HCEC 1CT (cell line): ENCODE measurements at places on chromosomes 1 and 21.

GRCh38 chr1:201902198-201902597, 13.5 kb downstream of the SHISA4 start:
- peak; percentile 30 for DNase-seq

DNA sequence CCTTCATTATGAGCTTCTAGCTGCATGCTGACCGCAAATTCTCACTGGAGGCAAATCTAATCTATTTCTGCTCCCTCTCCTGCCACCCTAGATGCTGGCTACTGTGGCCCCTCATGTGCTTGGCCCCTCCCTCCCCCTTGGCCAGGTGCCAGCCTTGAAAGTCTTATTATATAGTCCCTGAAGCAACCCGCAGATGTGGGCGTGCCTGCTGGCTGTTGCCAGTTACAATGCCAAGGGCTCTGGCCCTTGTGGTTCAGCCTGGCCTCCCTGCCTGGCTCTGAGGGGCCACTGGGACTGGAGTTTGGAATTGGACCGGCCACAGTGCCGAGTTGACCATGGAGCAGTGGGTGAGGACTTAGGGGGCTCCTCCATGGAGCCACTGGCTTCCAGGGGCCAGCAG, 78.9 kb upstream of the ACTRT2 start:
- DNase-seq, result no peak

DNA sequence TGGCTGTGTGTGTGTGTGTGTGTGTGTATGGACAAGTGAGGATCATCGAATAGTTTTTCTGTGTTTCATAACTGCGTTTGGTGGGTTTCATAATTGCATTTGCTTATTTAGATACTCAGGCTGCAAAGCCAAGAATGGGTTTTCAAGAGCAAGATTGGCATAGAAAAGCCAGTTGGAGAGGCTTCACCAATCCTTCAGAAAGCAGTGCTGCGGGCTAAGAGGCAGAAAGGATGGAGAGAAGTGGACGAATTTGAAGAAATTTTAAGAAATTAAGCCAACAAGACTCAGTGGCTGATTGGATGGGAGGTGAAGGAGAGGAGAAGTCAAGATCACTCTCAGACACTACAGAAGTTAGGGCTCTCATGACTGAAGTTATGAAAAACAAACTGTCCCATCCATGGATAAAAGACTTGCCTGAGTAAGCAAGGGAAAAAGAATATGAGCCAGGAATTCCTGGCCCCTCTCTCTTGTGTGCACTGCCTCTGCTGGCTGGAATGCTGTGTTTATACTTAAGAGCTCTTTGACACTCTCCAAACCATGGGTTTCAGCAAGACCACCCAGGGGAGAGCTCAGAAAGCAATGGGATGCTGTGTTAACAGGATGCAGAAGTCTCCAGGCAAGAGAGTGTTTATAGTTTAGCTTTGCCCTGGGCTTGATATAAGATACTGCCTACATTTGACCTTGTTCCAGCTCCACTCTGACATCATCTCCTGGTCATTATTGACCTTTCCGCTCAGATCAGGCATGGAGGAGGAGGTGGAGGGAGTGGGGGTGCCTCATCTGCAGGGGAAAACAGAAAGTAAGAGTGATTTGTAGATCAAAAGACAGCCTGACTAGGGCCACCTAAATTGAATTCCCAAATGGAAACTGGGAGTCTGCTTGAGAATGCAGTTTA, 232.0 kb upstream of the PLXNA2 start:
- no peak for DNase-seq

GRCh38 chr1:223727541-223727940, 15.2 kb downstream of the CAPN2 start:
- no peak for DNase-seq

DNA sequence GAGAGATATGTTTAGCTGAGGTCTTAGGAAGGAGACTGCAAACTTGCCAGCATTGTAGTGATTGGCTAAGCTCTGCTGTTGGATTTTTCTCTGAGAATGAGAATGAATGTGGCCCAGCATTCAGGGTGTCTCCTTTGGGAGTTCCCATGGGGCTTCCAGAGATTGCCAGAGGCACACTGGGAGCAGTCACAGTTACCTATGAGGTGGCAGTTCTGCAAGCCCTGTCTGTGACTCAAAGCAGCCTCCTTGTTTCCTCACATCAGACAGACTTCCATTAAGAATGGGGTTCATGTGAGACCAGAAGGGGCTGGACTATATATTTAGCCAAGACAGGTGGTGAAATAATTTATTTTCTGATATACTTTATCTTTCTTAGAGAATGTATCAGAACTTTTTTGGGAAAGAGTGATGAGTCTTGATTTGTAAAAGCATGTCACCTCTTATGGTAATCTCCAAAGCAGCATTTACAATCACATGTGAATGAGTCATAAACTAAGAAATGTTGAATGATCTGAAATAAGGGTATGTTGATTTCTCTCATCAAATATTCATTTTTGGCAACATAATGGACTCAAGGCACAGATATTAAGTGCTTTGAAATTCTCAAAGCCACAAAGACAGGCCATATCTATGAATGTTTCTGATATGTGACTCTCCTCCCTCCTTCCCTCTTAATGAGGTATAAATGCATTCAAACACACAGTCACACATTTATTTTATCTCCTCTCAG, 9.5 kb upstream of the SLC19A2 start:
- DNase-seq, result peak; percentile 46

DNA sequence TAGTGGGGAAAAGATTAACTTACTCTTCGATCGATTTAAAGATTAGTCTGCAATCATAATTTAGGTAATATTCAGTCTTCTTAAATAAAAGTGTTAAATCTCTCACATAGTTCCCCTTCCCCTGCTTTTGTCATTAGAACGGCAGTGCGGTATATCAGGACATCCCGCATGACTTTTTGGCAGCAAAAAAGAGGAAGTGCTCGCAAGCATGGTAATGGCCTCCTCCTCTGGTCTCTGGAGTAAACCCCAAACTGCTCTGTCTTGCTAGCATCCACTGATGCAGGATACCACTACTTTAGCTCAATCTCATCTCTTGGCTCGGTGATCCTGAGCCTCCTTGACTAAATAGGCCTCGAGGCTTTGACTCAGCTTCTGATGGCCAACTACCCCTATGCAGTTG, 78.7 kb upstream of the VAV3 start:
- no peak for DNase-seq

- peak; percentile 41 for DNase-seq
Measured at GRCh38 chr1:162755306-162755705, 35.2 kb upstream of the HSD17B7 start.

DNA sequence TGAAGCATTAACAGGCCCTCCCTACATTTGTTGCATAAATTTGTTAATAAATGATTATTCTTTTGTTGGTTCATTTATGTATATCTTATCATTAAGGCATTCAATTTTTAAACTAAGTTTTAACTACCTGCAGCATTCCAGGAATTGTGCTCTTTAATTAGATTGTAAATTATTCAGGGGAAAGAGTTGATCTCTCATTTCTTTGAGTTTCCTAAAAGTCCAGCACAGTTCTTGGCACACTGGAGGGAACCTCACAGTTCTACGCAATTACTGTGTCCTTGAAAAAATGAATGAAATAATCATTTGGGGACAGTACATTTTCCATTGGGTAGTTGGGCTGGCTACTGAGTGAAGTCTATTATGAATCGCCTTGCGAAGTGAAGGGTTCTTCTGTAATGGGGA, 493 bp upstream of the STXBP3 start:
- no peak for DNase-seq

DNA sequence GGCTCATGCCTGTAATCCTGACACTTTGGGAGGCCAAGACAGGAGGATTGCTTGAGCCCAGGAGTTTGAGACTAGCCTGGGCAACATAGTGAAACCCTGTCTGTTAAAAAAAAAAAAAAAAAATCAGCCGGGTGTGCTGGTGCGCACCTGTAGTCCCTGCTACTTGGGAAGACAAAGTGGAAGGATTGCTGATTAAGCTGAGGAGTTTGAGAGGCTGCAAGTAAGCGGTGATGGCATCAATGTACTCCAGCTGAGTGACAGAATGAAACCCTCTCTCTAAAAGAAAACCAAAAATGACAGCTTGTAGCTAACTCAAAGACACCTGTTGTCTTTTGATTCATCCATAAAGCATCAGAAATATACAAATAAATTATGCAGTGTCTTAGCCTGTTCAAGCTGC, 31.8 kb downstream of the SIPA1L2 start:
- DNase-seq, result no peak

GRCh38 chr1:58481962-58482361, 64.6 kb downstream of the OMA1 start:
- no peak for DNase-seq

DNA sequence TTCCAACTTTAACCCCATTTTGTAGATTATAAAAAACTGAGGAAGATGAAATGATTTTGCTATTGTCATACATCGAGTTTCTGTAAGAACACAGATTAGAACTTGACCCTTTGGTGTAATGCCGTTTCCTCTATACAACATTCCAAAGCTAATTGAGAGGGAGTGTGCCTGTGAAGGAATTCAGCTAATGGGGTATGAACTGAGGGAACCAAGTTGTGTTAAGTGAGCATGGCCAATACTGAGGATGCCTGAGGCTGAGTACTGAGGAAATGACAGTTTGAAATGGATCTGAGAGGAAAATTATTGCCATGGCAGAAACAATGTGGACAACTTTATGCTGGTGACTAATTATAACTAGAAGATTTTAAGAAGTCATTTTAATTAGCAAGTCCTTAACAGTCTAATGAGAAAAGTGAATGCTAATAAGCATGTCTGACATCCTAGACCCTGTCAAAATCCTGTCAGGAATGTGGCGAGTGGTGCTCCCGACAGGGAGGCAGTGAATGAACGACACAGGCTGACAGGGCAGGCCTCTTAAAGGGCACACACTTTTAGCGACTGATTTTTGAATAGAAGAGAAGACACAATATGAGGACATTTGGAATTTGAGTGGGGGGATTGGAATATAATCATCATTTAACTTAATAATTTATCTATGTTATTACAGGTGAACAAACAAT, 262.5 kb downstream of the HLX start:
- no peak for DNase-seq

DNA sequence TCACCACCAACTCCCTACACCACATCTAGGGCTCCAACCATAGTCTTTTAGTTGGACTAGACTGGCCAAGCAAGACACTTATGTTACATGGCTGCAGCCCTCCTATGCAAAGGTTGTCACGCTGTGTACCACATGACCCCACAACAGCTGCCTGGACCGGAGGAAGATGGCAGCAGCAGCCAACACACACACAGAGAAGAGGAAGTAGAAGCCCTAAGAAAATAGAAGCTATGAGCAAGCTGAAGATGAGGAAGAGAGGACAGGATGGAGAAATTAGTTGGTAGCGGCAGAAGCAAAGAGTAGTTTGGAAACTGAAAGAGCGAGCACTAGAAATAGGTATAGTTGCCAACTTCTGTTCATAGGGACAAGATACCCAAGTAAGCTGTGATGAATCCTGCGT, 60.8 kb upstream of the RALGPS2 start:
- no peak for DNase-seq

GRCh38 chr1:11078631-11079030, 18.8 kb upstream of the SRM start:
- DNase-seq, result peak; percentile 40

- DNase-seq, result no peak
Measured at GRCh38 chr1:116379057-116379630, 6.1 kb downstream of the ATP1A1 start.

GRCh38 chr1:39348278-39348677, 143.2 kb upstream of the BMP8A start:
- no peak for DNase-seq

- DNase-seq, result peak; percentile 7
Measured at GRCh38 chr1:212814537-212815334, 23.0 kb downstream of the TATDN3 start.

GRCh38 chr1:159318784-159319551, 16.8 kb downstream of the FCER1A start:
- no peak for DNase-seq

GRCh38 chr1:116134476-116134773, 23.2 kb downstream of the MAB21L3 start:
- no peak for DNase-seq

DNA sequence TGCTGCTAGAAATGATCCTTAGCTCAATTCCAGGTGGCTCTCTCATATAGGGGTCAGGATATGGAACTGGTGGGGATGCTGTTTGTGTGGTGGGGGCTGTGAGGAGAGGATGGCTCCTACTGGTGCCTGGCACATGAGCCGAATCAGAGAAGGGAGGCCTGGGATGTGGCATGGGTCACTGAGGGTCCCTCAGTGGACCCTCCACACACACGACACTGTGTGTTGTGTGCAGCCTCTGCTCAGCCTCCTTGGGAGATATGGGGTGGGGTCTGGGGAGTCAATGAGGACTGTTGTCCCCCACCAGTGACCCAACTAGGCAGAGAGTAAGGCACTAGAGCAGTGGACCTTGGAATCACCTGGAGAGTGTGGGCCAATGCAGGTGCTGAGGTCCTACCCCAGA, 3.2 kb upstream of the LRRN2 start:
- DNase-seq, result no peak

DNA sequence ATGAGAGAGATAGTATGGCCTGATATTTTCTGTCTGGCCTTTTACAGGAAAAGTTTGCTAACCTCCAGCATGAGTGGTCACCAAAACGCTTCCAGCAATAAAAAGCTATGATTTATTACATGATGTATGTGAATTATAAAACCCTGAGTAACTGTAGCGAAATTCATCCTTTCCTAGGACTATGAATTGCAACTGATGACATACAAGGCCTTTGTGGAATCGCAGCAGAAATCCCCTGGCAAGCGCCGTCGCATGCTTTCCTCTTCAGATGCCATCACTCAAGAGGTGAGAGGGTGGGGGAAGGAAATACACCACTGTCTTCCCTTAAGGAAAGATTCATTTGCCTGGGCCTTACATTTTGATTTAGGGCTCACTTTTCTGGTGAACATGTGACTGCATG, 117.9 kb downstream of the MACF1 start:
- no peak for DNase-seq

GRCh38 chr1:87844251-87844650, 515.6 kb downstream of the LMO4 start:
- no peak for DNase-seq

DNA sequence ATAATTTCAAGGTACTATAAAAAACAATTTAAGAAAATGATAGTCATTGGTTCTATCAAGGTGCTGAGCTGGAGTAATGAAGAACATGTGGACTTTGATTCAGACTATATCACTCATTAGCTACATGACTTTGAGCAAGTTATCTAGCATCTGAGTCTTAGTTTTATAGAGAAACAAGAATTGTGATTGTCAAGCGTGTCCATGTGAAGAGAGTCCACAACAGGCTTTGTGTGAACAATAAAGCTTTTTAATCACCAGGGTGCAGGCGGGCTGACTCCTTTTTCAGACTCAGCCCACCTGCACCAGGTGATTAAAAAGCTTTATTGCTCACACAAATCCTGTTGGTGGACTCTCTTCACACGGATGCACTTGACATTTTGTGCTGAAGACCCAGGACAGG, 26.6 kb upstream of the DMRTB1 start:
- no peak for DNase-seq
